ENCODE measurements at places on chromosomes 6 and 20.

DNA sequence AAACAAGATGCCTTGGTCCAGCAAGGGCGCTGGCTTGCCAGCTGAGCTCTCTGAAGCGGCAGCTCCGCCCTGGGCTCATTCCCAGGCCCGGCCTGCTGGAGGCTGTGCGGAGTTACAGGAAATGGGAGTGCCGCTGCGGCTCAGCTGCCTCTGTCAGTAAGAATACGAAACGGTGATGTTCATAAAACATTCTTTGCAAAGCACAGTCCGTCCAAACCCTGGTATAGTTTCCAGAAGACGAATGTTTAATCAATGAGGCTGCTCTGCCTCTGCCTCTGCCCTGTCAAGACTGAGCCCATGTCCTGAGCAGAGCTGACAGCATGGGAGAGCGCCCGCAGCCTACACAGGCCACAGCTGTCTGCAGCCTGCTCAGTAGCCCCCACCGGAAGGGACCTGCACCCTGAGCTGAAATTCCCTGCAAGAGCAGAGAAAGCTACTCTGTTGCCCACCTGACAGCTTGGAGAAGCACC lies 153.3 kb upstream of the SNX9 start:
- peak; percentile 89 for DNase-seq

- DNase-seq, result no peak
Measured at GRCh38 chr6:89530982-89531381, 98.0 kb downstream of the ANKRD6 start.

DNA sequence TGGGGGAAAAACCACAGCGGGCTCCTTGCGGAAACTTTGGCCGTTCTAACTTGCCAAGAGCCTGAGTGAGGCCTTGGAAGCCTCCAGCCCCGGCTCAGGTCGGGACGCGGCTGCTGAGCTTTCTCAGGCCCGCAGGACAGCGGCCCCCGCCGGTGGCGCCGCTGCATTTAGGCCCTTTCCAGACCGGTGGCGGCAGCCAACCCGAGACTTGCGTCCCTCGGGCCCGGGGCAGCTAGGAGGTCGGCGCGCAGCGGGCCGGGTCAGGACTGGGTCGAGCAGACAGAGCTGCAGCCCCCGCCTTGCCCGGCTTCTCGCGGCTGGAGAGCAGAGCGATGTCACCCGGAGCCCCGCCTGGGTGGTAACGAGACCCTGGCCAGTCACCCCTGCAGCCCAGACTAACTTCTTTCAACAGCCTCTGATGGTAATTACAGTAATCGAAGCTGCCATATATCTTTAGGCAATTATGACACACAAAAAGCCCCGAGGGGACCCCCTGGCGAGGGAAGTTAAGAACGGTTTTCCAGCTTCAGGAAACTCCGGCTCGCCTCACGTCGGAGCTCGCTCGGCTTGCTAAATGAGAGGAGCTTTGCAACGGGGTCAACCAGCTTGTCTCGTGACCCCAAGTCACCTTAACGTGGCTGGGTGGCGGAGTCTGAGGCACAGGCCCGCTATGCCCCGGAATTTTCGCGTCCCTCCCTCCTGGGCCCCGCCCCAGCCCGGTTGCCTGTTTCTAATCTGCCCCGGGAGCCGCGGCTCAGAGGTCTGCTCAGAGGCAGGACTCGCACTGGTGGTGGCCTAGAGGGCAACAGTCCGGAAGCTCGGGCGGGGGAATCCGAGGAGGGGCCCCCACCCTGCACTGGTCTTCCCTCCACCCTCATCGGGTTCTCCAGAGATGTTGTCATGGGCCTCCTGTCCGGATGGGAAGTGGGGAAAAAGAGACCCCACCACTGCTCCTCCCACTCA lies 3.0 kb downstream of the NR2E1 start:
- no peak for DNase-seq

- DNase-seq, result no peak
Measured at GRCh38 chr20:52983726-52984450, 11.7 kb downstream of the TSHZ2 start.

- DNase-seq, result no peak
Measured at GRCh38 chr6:142530566-142530965, 228.8 kb downstream of the ADGRG6 start.

DNA sequence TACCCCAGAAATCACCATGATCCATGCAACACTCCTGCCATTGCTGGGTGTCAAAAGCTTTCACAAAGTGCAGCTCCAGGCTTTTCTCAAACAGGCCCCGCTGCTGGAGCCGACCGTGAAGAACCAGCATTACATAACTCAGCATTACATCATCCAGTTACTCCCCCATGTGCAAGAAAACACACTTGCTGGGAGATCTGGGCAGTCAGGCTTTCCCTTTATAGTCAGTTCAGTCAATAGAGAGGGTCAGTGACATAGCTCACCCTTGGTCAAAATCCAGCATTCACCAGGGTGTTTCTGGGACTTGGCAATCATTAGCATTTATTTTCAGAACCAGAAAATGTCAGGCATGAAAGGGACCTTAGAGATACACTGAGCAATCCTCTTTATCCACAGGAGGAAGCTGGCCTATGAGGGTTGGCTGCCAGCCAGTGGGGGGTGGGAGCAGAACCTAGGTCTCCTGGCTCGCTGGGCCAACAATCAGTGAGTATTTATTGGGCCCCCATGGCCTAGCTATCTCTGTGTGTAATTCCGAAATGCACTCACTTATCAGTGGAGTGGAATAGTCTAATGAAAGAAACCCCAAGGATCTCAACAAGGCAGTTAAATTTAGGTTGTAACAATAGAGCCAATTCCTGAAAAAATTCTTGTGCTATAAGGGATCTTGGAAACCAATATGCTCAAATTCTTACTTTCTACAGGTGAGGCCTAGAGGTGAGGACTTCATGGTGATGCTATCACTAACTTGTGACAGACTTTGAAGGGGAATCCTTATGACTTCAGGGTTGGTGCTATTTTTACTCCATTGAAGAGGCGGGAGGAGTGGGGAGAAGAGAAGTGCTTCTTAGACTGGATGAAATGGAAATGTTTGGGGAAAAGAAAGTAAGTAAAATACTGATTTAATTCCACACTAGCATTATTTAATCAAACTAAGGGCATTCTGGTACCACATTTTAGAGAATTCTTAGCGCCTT lies 54.6 kb downstream of the LYRM4 start:
- DNase-seq, result peak; percentile 83

DNA sequence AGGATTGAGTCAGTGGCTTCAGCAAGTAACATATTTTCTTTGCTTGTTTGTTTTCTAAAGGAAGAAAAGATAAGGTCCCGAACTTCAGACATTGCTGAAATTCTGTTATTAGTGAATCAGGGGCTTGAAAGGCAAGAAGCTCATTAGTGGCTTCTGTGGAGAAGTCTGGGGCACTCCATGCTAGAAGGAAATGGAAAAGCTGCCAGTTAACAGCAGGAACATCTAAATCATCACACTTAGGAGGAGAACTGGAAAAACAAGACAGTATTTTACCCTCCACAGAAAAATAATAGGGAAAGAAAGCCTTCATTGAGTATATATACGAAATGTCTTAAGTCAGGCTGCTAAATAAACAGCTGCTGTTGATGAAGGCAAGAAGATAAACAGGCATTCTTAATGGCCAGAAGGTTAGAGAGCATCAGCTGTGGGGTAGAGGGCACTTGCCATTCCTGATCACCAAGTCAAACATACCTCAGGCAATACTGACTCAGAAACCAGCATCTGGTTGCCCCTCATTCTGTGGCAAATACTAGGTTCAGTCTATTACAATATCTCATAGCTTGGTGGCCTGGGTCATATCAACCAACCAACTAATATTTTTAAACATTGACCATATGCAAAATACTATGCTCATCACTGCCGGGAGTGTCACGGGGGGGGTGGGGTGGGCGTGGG lies 143.2 kb upstream of the TENT5A start:
- DNase-seq, result peak; percentile 68

DNA sequence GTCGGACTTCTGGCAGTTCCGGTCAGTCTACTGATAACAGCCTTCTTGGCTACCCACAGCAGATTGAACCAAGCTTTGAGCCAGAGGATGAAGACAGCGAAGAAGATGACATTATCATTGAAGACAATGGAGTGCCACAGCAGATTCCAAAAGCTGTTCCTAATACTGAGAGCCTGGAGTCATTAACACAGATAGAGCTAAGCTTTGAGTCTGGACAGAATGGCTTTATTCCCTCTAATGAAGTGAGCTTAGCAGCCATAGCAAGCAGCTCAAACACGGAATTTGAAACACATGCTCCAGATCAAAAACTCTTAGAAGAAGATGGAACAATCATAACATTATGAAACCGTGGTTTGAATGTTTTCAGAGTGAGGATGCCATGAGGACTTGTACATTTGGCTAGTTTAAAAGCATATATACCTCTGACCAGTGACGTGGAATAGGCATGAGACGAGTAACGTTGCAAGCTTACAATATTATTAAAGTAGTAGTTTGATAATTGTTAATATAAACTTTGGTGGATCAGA lies 18.8 kb downstream of the PARD6B start:
- DNase-seq, result no peak

- peak; percentile 98 for DNase-seq
Measured at GRCh38 chr20:51447097-51447764, 95.3 kb downstream of the NFATC2 start.

DNA sequence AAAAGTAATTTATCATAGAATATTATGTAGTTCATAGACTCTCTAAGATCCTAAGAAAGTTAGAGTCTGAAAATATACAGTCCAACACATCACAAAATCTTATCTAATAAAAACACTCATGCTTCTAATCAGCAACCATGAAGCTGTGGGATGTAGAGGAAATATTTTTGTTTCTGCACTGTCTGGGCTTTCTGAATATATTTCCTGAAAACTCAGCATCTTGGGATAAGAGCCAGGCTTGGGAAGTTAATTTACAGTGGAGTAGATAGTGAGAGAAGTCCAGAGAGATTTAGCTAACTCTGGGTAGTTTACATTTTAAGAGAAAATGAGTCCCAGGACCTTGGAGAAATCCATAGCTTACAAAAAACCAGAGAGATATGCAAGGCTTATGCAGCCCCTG lies 150.4 kb upstream of the BMP5 start:
- DNase-seq, result peak; percentile 89

DNA sequence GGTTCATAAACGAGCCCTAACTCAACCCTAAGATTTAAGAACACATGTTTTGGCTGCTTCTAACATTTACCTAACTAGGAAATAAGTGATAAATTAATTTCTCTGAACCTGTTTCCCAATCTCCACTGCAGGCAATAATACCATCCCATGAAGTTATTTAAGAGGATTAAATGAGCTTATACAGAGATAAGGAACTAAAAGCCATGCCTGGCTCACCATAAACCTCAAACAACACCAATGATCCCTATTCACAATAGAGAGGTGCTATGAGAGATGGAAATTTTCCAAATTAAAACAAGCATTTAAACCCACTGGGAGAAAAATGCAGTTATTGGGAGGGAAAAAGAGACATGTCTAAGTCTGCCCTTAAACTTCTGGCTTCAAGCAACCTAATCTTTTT lies 33.9 kb upstream of the KLHL31 start:
- no peak for DNase-seq

DNA sequence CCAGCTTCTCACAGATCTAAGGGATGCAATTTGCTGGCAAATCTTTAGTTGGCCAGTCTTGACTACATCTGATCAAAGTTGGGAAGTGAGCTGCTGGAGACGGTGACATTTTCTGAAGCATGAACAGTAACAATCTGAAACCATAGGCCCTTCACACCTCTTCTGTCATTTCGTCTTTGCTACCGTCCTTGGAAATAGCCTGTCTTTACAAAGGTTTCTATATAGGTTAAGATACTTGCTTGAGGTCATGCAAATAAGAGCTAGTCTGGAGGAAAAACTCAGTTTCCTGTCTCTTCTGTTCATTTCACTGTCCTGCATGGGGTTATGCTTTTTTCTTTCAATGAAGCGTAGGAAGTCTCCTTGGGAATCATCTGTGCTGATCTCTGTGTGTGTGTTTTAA lies 55.6 kb downstream of the CARMIL1 start:
- DNase-seq, result no peak

- no peak for DNase-seq
Measured at GRCh38 chr20:41142245-41142644, 4.9 kb downstream of the PLCG1 start.

- DNase-seq, result no peak
Measured at GRCh38 chr6:170076466-170077165, 214.3 kb downstream of the DLL1 start.

DNA sequence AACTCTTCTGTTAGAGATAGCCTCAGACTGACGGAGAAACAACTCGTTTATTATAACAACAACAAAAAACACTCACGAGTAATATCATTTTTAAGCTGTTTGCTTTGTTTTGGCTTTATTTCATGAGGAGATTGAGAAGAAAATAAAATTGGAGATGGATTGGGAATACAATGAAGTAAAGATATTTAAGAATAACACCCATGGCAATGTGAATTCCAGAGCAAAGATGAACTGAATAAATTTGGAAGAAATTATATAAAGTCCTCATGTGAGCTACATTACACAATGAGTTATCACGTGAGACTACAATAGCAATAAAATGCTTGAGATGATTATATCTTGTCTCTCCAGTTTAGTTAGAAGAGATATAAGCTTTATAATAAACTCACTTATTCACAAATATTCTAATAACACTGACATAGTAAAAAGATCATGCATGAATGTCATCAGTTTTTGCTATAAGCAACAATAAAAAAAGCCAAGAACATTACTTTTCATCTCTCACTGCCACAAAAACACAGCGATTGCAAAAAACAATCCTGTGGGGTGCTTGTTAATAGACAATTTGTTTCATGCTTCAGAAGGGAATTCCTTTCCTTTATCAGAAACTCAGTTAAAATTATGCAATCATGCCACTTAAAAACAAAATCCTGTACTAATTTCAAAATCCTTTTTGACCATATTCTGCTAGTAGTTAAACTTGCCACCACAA lies 696.7 kb upstream of the MARCKS start:
- DNase-seq, result no peak

DNA sequence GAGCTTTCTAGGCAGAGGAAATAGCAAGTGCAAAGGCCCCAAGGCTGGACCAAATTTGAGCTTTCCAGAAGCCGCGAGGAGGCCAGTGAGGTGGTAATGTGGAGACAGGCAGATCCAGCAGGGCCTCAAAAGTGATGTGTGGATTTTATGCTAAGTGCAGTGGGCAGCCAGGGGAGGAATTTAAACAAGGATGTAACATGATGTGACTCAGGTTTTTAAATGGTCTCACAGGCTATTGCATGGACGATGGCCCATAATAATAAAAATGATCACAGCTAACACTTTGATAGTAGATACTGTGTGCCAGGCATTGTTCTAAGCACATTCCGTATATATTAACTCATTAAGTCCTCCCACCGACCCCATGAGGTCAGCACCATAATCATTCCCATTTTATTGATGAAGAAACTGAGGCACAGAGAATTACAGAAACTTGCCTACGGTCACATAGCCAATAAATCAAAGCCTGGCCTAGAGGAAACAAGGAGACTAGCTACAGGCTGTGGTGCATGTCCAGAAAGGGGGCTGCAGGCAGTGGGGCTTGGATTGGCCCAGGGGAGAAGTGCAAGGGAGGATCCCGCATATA lies 18.0 kb upstream of the PREX1 start:
- peak; percentile 84 for DNase-seq

DNA sequence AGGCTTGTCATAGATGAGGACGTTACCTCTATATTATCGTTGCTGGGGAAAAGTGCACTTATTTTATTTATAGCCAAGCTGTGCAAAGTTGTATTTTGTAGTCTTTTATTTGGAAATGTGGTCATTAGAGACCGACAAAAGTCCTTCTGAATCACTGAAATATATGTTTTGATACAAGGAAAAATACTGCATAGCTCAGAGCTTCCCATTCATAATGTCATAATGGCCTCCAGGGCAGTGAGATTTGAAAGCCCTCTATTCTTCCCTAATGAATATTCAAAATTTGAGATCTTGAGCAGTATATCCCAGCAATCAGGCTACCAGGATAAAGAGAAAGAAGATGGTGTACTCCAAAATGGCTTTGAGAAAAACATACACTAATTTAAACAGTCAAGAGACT lies 64.6 kb downstream of the CAP2 start:
- DNase-seq, result no peak
